GM10248 (cell line): ENCODE measurements at places on chromosomes 2 and 18.

DNA sequence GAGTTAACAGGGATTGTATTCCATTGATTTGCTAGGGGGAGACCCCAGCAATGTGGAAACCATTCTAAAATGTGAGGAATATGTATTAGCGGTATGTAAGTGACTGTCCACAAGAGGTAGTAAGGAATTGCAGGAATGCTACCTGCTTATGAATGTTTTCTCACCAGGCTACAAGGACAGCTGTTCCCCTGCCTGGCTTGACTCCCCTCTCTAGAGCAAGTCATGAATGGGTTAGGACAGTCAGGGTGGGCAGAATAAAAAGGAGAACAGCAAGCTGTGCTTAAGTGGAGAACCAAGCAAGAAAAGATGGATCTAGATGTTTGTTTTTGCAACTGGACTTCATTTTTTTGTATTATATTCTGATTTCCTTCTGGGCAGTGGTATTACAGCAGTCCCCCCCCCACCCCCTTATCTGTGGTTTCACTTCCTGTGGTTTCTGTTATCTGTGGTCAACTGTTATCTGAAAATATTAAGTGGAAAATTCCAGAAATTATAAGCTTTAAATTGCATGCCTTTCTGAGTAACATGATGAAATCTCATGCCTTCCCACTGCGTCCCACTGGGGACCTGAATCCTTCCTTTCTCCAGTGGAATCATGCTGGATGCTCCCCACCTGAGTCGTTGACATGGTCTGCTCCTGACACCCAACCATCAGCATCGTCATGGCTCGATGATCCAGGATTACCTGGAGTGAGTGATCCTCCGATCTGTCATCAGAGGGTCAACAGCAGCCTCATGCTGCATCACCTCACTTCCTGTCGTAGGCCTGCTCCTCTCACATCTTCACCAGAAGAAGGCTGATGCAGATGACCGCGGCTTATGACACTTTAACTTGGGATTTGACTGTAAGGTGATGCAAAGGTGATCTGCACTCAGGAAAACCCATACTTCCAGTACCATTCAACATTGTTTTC is 52.2 kb downstream of the VAPA start:
- DNase-seq: no peak

- DNase-seq: peak; percentile 54
Measured at GRCh38 chr2:178306352-178307073, 112.2 kb downstream of the OSBPL6 start.

DNA sequence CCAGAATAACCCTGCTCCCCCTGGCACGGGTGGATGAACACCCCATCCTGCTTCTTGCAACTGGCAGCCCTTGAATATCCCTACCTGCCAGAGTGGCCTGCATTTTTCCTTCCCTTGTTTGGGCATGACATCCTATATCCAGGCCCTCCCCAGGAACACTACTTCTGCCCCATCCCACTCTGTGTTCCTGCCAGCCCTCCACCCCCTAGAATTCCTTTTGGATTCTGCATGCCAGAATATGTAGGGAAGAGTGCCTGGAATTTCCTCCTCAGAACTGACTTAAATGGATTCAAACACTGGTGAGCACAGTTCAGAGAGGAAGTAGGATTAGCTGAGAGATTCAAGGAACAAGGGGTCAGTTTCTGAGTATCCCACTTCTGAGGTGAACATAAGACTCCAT is 123.5 kb upstream of the PELI1 start:
- DNase-seq: no peak

DNA sequence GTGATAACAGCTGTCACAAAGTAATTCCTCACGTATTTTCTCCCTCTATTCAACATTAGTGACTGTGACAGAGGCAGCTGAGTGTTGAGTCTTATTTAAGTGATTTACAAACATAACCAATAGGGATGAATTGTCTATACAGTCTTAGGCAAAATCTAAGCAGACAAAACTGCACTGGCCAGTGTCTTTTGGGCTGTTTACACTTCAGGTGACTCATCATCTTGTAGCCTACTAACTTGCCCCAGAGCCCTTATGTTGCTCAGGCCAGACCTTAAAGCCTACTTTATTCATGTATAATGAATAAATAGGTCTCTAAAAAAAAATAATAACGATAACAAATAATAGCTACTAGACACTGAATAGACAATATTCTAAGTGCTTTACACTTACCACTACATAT is 17.2 kb downstream of the THOC1 start:
- no peak for DNase-seq

GRCh38 chr2:60044484-60044883 is 509.0 kb downstream of the BCL11A start:
- DNase-seq: no peak

DNA sequence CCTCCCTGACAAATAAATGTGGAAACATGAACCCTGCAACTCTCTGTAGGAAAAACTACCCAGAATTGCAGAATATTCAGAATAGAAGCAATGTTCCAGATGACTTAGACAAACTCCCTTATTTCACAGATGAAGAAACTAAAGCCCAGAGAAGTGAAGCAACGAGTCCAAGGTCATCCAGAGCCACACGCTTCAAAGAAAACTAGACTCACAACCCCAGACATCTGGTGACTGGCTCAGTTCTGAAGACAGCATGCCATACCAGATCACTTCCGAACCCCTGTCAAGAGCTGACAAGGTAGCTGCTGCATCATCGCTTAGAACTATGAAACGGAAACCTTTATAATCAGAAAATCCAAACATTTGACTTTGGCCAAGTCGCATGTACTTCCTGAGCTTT is 101.3 kb downstream of the PID1 start:
- DNase-seq: no peak

DNA sequence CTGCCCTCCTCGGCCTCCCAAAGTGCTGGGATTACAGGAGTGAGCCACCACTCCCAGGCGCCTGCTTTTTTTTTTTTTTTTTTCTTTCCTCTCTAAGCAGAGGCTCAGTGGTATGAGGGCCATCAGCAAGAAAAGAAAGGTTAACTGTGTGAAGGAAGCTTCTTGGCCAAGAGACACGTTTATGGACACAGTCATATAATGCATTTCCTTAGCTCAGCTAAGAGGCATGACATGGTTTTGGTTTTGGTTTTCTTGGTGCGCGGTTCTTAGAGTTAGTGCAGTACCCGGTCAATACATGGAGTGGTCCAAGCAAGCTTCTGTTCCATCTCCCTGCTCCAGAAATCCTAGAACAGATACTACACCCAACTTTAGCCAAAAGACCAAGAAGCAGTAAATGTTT is 42.6 kb downstream of the RALBP1 start:
- DNase-seq: no peak

GRCh38 chr18:26771524-26771923 is 94.0 kb downstream of the AQP4 start:
- no peak for DNase-seq

- no peak for DNase-seq
Measured at GRCh38 chr18:7941533-7941932, 374.4 kb downstream of the PTPRM start.

- DNase-seq: no peak
Measured at GRCh38 chr2:195810340-195811098, 153.5 kb downstream of the SLC39A10 start.

DNA sequence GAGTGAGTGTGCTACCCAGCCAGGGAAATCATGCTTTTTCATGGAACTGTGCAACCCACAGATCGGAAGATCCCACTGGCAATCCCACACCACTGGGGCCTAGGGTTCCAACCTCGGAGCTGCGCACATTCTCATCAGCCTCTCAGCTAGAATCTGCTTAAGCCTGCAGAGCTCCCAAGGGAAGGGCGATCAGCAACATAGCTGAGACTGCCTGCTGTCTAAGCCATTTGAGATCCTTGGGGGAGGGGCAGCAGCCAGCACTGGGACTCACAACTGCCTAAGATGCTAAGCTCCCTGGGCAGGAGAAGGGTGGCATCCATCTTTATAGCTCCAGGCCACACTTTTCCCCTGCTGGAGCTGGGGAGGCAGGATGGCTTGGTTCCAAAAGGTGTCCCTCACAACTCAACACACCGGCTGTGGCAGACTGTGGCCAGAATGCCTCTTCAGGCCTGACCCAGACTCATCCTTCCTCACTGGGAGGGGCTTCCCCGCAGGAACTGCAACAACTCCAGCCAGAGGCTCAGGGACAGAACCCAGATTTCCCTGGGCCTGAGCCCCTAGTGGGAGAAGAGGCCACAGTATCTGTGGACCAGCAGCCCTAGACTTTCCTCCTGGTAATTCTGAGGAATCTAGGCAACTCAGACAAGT is 1133.3 kb upstream of the PIK3C3 start:
- DNase-seq: no peak

DNA sequence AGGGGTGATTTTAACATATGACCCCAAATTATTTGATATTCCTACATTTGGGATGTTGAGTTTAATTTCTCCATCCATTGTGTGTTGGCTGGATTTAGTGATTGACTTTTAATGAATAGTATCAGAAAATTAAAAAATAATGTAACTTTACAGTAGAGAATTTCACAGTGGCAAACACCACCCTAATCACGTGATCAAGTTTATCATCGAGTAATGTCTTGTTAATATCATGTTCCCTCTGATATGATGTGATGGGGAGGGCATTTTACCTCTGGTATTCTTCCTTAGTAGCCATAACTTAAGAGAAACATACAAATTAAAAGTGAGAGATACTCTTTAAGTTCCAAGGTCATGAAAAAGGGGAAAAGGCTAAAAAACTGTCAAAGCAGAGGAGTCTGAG is 602.0 kb upstream of the CELF4 start:
- DNase-seq: no peak
